ENCODE measurements at places on chromosomes 1 and 21.

- DNase-seq: no peak
These were observed 17.1 kb upstream of the EDN2 start for GRCh38 chr1:41501581-41501980.

DNA sequence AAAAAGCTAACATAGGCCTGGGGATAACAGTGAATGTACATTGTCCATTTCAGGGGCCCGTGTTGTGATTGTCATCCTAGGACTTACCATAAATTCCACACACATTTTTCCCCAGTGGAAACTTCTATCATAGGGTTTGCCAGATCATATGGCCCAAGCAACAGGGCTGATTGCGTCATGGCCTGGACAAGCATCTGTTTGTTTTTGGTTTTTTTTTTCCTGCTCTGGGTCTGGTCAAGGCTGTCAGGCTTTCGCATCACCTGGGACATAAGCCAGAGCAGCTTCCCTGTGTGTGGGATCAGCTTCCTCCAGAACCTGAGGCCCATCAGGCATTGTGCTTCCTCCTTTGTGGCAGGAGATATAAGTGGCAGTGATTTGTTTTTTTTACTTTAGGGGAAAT is 598.5 kb upstream of the USP24 start:
- DNase-seq: no peak

GRCh38 chr1:48978413-48978812 is 201.7 kb upstream of the BEND5 start:
- no peak for DNase-seq

GRCh38 chr1:81563632-81564031 is 237.1 kb upstream of the ADGRL2 start:
- no peak for DNase-seq

DNA sequence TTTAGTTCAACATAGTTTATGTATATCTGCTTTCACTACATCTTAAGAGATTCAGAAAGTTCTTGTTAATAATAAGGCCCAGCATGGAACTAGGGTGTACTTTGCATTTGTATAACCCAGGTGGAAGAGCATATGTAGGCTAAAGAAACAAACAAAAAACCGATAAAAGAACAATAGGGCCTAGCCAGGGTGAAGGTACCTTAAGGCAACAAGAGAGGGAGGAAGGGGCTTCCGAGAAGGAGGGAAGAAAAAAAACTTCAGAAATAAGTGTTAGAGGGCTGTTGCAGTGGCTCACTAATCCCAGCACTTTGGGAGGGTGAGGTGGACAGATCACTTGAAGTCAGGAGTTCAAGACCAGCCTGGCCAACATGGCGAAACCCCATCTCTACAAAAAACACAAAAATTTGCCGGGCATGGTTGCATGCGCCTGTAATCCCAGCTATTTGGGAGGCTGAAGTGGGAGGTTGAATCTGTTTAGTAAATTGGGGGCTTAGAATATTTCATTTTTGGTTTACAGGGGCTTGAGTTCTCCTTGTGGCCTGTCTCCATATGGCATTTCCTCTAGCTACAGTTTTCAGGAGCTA is 4.7 kb upstream of the SPATA45 start:
- DNase-seq: no peak

GRCh38 chr1:231763456-231763855 is 136.9 kb downstream of the DISC1 start:
- no peak for DNase-seq

GRCh38 chr1:202291961-202292712 is 49.6 kb downstream of the UBE2T start:
- DNase-seq: no peak

- no peak for DNase-seq
These were observed 17.7 kb downstream of the GNB1 start for GRCh38 chr1:1873186-1873585.

DNA sequence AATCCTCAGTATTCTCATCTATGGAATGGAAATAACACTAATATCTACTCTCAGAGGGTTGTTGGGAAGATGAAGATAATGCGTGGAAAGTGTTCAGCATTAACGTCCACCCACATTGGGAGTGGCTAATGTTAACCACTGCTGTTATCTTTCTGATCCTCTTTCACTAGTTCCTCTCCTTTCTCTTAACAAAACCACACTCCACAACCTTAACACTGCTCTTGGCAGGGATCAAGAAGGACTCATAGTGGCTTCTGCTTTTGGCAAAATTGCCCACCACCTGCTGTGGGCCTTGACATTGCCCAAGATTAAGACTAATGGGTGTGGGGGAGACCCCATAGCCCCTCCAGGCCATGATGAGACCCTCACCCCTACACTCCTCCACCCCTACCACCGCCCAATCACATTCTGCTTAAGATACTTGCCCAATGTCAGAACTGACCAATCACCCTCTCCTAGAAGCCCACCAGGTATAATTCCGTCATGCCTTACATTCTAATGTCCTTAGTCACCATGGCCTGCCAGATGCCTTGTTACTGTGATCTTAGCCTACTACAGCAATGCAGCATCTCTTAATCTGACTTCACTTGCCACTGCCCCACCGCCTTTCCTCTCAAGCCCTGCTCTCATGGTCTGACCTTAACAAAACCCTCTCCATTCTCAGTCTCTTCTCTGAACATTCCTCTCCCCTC is 27.1 kb downstream of the DHCR24 start:
- DNase-seq: no peak

GRCh38 chr1:86871001-86871400 is 42.9 kb downstream of the SELENOF start:
- no peak for DNase-seq

- no peak for DNase-seq
These were observed 81.3 kb downstream of the NEK7 start for GRCh38 chr1:198238121-198238520.

- DNase-seq: no peak
These were observed 9.5 kb upstream of the GPR153 start for GRCh38 chr1:6270401-6270800.

DNA sequence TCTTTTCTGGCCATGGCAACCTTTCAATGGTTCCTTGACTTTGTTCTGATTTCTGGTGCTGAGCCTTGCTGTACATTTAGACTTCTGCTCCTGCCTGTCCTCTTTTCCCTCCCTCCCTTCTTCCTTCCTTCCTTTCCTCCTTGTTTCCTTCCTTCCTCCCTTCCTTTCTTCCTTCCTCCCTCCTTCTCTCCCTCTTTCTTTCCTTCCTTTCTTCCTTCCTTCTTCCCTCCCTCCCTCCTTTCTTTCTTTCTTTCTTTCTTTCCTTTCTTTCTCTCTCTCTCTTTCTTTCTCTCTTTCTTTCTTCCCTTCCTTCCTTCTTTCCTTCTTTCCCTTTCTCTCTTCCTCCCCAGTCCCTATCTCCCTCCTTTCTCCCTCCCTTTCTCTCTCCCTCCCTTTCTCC is 10.4 kb upstream of the IGSF21 start:
- no peak for DNase-seq

Measured in GM20000 (cell line).